Activated CD4-positive, alpha-beta memory T cell treated with anti-CD3 and anti-CD28 coated beads, Interleukin-2, amount 10 ng/mL, durations not matched to agents 7 days and 5 days (primary cell): ENCODE measurements at places on chromosomes 3 and 15. TPM values are rescaled to one million over a fixed set of nuclear protein-coding genes. Genes with fewer than 3 reads are reported as not detected.

Gene C3orf20
- 0.23 TPM for total RNA-seq

Gene LRRC34
- total RNA-seq: 6.0 TPM

Gene EFCC1
- not detected for total RNA-seq

Gene GABRA5
- not detected for total RNA-seq
